ENCODE measurements at places on chromosomes 7 and 10.

DNA sequence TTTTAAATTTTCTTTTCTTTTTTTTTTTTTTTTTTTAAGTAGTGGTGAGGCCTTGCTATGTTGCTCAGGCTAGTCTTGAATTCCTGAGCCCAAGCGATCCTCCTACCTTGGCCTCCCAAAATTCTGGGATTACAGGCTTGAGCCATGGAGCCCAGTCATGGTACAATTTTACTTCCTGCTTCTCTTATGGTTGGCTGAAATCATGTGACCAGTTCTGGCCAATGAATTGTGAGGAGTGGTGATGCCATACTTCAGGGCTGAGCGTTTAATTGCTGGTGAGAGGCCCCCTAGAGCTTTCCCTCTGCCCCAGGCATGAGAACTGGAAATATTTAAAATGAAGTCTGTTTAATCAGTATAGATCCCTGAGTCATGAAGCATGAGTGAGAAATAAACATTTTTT lies 22.2 kb upstream of the BAIAP2L1 start:
- no peak for DNase-seq

GRCh38 chr7:37956791-37957190 lies 36.4 kb downstream of the EPDR1 start:
- no peak for DNase-seq

DNA sequence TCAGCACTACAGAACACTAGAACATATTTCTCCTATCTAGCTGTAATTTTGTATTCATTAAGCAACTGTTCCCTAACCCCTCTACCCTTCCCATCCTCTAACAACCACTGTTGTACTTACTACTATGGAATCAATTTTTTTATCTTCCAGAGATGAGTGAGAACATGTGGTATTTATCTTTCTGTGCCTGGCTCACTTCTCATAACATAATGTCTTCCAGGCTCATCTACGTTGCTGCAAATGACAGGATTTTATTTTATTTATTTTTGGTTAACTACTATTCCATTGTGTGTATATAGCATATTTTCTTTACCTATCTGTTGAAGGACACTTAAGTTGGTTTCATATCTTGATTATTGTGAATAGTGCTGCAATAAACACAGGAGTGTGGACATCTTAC lies 200.9 kb upstream of the CHRM2 start:
- no peak for DNase-seq

GRCh38 chr10:101122270-101123084 lies 8.6 kb upstream of the TLX1 start:
- no peak for DNase-seq

DNA sequence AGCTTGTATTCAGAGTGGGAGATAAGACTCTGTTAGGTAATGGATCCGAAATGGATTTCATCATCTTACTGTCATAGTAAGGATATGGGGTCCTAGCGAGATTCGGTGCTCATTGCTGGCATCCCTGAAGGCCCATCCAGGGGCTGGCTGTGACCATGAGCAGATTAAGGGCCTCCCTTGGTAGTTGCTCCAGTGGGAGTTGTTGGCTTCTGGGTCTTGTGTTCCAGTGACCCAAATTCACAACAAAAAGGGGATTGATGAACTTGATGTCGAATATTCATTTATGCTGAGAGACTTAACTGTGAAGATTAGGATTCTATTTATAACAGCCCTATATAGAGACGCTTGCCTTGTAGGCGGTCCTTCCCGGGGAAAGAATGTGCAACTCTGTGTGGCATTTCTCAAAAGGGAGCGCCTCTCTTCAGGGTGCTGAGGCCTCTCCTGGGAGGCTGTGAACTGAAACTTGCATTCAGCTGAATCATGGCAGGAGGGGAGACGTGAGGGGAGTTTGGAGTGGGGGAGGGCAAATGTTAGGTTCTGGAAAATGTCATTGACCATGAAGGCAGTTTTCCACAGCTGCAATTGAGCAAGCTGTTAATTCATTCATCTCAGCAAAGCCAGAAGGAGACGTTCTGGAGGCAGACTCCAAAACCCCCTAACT lies 233.1 kb upstream of the FZD8 start:
- no peak for DNase-seq

DNA sequence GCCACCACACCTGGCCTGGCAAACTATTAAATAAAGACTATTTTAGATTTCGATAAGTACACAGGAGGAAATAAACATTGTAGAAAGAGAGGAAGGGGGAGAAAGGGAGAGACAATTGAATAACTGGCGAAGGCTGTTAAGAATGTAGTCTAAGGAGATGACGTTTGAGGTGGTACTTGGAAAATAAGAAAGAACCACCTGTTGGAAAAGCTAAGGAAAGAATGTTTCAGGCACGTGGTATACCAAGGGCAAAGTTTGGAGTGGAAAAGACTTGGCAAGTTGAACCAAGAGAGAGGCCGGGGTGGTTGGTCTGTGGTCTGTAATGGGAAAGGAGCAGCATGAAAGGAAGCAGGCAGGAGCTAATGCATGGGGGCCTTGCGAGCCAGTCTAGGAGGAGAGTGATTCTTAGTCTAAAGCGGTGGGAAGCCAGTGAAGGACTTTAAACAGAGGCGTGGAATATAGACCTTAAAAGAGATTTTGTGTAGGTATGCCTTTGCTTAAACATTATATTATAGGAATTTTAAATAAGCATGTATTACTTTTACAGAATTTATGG lies 9.4 kb downstream of the ING3 start:
- DNase-seq, result no peak

DNA sequence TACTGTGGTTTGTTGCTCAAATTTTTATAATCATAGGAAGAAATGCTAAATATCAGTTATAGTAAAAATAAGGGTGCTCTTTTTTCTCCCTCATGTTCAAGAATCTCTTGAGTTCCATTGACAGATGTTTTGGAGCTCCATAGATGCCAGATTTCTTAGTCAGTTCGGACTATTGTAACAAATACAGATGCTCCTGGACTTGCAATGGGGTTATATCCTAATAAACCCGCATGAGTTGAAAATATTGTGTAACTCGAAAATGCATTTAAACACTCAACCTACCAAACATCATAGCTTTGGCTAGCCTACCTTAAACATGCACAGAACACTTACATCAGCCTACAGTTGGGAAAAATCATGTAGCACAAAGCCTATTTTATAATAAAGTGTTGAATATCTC lies 100.7 kb upstream of the CSTF2T start:
- no peak for DNase-seq

- DNase-seq, result no peak
Observed at GRCh38 chr7:98434087-98434486, 33.2 kb upstream of the BAIAP2L1 start.

DNA sequence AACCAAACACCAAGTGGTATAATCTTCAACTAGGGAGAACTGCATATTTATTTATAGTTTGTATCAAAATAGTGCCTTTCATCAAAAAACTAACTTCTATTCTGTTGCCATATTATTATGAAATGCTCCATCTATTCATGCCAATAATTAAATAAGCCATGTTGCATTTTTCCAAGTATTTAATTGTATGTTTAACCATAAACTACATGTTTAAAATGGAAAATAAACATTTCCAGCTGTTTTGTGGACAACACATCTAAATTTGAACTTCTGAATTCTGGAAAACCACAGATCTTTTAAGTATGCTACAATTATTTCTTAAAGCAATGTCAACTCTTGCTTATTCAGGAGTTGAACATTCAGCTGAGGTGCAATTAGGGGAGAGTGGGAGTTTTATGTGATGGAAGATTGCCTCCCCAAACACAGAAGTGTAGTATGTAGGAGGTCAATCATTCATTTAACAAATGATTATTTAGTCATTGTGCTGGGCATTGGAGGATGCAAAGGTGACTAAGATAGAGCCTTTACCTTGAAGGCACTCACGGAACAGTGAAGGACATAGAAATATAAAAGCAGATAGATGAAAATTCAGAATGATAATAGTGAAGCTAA lies 80.7 kb upstream of the PPP1R3C start:
- DNase-seq, result no peak
